ENCODE measurements at places on chromosomes 7 and 10.

DNA sequence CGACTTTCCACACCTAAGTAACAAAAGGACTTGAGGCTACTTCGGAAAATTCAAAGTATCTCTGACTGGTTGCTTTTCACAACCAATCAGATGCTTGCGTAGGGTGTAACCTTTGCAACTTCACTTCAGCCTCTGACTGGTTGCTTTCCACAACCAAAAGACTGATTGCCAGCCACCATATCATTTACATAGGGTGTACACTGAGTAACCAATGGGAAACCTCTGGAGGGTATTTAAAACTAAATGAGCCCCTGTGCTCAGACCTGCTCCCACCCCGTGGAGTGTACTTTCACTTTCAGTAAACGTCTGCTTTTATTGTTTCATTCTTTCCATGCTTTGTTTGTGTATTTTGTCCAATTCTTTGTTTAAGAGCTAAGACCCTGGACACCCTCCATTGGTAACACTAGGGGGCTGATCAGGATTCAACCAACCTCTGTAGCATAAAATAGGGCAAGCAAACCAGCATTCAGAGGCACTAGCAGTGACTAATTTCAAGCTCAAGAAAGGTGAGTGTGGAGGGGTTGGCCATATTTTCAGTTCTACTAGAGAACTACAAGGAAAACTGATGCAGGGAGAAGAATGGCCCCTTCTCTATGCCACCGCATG, 390.8 kb downstream of the POM121L12 start:
- DNase-seq, result no peak

DNA sequence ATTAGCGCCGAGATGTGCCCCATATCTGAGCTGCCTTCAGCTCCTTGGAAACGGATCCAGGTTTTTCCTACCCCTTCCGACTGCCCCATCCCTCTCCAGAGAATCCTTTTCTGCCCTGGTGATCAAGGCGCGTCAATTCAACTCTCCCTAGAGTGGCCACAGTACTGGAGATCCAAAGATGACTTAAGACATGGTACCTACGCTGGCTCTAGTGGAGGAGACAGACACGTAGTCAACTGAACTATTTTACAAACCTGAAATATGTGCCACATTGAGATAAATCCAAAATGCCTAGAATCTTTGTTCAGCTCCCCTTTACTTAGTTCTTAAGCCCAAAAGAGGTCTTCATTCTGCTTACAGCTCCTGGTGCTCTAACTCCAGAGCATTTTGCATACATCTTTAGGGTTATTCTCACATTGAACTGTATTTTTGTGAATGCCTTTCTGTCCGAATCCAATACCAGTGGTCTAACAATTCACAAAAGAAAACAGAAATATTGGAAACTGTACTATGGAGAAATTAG, 444 bp upstream of the TNPO3 start:
- DNase-seq, result no peak

DNA sequence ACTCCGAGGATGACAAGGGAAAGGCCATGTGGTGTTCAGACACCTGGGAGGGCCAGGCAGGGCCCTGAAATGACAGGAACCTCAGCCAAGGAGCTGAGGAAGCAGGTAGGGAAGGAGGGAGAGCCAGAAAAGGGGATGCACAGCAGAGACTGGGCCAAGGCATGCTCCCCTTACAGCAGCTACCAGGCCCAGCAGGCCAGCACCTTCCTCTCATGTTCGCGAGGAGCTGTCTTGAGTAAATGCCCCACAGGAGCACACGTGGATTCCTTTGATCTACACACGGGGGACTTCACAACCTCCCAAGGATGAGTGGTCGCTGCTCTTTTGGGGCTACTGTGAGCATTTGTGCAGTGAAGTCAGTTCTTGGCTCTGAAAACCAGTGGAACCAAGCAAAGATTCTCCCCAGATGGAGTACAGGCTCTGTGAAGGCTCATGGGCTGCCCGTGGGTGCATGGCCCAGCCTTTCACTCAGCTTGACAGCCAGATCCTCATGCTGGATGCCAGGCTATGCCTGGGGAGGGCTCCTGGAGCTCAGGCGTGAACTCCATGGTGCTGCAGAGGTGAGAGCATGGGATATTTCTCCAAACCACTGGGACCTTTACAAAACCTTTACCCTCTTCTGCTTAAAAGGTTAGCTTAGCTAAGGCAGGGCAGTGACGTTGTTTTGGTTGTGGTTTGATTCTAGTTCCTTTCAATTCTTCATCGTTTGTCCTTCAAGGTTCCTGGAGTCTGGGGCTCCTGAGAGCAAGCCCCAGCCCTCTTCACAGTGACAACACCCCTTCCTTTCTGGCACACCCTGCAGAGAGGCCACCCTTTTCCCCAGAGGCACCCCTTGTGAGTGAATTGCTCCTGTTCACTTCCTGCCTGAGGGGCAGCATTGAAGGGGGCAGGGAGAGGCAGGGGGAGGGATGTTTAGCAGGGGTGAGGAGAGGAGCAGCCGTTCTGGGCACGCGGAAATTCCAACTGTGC, 74.2 kb upstream of the ZPBP start:
- DNase-seq, result no peak

- DNase-seq, result no peak
These were observed 144.8 kb downstream of the ICA1 start for GRCh38 chr7:8117195-8117594.

- DNase-seq, result no peak
These were observed 9.9 kb downstream of the INPP5A start for GRCh38 chr10:132547421-132547861.

- no peak for DNase-seq
These were observed 188.6 kb downstream of the ZNF365 start for GRCh38 chr10:62562795-62563194.

DNA sequence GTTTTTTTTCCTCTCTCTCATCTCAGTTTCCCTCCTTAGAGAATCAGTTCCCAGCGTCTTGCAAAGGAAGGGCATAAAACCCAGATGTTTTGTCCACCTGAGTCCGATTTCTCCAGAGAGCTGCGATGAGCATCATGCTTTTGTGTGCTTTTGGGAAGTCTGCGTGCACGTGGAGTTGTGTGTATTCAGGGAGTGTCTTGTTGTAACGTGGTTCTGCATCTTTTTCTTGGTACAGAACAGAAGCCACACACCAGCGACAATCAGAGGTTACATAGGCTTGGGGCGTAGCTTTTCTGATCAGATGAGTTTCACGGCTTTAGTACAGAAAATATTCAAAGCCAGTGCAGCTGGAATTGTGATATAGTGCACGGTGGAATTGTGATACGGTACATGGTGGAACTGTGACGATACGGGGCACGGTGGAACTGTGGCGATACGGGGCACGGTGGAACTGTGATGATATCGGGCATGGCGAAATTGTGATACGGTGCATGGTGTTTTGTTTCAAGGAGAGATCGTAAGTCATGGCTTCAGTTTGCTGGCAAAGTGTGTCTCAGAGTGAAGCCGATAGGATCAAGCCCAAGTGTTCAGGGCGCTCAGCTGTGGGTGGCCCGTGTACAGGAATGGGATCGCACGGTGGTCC, 32.8 kb downstream of the FOXK1 start:
- DNase-seq, result no peak

- no peak for DNase-seq
These were observed 17.0 kb downstream of the BCAP29 start for GRCh38 chr7:107596881-107597581.

GRCh38 chr10:8116926-8117493, 62.5 kb downstream of the GATA3 start:
- DNase-seq, result no peak

DNA sequence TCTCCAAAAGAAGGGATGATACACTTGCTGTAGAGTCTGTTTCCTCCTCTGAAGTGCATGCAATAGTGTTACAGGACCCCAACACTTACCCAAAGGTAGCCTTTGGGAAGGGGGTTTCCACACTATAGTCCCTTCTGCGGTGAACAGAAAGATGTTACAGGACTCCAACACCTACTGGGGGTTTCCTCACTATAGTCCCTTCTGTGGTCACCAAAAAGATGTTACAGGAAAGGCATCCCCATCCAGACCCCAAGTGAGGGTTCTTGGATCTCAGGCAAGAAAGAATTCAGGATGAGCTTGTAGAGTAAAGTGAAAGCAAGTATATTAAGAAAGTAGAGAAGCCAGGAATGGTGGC, 69.2 kb upstream of the PIK3CG start:
- no peak for DNase-seq

GRCh38 chr7:91496251-91496820, 232.1 kb downstream of the FZD1 start:
- DNase-seq, result no peak

GRCh38 chr7:149883048-149883438, 9.3 kb downstream of the ATP6V0E2 start:
- DNase-seq, result no peak

DNA sequence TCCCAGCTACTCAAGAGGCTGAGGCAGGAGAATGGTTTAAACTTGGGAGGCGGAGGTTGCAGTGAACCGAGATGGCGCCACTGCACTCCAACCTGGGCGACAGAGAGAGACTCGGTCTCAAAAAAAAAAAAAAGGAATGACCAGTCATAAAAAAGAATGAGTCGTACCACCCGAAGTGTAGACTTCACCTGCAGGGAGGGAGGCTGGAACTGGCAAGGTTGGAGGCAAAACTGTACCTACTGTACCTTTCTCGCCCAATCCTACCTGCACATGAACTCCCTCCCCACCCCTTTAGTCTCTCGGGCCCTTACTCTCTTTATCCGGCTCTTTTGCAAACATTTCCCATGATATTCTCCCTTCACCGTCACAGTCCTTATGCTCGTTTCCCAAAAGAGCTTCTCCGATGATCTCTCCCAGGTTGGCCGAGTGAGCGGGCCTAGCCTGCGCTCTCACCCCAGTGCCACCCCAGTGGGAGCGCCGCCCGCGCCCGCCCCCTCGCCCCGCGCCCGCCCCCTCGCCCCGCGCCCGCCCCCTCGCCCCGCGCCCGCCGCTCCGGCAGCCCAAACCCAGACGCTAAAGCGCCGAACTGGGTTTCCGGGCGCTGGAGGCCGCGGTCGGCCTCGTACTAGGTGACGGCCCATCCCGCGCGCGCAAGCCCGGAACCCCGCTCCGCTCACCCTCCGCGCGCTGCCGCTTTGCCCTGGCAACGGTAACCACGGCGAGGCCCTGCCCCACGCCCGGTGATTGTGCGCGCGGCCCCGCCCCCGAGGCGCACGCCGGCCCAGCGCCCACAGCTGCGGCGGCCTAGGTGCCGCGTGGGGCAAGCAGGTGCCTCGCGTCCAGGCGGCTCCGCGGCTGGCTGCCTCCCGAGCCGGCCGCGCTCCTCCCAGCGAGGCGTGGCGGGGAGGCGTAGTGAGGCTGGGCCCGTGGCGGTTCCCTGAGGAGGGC, at the start of gene SMKR1:
Gene SMKR1, plus strand, starts transcription at position 772 of the 948 bp plus-strand sequence. CDS start 294 bp downstream, outside the sequence.
- peak; percentile 86 for DNase-seq

GRCh38 chr7:140249036-140249806, 72.4 kb upstream of the KDM7A start:
- DNase-seq, result no peak

DNA sequence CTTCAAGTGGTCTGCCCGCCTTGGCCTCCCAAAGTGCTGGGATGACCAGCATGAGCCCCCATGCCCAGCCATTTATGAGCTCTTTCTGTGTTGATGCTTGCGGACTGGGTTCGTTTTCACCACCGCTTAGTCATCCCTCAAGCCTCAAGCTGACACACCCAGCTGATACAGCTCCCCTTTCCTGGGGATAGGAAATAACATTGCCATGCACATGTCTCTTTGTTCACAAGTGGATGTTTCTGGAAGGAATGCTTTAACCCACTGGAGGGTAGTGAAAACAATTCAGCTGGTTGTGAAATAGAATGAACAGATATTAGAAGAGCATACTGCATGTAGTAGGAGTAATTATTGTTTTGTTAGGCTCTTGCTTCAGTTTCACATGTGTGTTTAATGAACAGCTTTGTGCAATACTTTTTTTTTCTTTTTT, 8.5 kb upstream of the METTL27 start:
- no peak for DNase-seq
